ENCODE measurements at places on chromosomes 1 and 21. TPM values are rescaled to one million over a fixed set of nuclear protein-coding genes. Genes with fewer than 3 reads are reported as not detected.

DNA sequence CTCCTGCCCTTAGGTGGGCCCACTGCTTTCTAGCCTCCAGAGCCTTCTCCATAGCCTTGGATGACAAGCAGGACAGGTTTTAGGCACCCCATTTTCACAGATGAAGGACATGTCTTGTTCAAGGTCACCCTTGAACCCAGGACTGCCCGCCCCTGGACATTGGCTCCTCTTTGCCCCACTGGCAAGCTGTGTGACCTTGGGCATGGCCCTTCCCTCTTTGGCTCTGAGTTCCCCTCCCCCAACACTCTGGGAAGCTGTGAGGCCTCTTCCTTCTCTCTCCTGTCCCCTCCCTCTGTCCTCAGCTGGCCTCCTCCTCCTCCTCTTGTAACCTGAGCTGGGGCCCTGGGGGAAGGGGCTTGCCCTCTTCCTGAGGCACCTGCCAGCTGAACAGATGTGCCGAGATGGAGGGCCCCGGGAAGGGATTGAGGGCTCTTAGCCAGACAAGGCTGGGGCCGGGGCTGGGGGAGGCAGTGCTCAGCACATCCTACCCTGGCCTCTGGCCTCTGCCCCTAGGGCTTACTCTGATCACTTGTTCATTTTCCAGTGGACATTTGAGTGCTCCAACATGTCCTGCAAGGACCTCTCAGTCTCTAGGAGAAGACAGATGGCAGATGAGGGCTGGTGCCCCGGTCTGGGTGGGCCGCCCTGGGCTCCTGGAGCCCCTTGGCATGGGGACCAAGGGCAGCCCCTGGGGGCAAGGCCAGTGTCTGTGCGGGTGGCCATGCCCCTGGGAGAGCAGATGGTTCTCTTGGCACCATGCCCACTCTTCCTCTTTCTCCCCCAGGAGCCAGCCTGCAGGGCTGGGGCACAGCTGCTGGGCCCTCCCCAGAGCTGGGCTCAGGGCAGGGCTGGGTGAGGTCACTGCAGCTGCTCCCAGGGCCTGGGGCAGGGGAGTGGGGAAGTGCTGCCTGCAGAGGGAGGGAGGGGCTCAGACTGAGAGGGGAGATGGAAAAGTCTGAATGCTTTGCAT lies 10.7 kb downstream of the FOXO6 start:
- peak; percentile 79 for DNase-seq
- H3K4me3 ChIP-seq, result no peak overlapping the region
- H3K36me3 ChIP-seq, result no peaks in the 10 kb centered on the region
- H3K4me1 ChIP-seq, result peaks cover 12% of the 10 kb centered on the region
- H3K27me3 ChIP-seq, result peaks cover 43% of the 10 kb centered on the region

DNA sequence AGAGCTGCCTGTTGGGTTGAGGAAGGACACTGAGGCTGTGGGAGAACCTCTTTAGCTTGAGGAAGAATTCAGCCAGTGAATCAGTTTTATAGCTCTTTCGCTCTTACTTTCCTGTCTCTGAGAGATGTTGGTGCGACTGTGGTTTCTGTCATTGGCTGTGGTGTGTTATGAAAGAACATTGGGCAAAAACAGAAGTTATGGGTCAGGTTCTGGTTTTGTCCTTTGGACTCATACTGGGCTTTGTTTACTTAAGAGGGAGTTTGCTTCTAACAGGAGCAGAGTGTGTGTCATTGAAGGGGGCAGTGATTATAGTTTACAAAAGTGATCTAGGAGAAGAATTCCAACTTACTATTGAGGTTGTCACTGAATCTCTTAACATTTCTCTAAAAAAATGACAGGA lies 97.0 kb downstream of the TLR5 start:
- H3K27ac ChIP-seq, result no peak overlapping the region
- H3K4me3 ChIP-seq, result no peak overlapping the region
- no peaks in the 10 kb centered on the region for H3K4me1 ChIP-seq
- H3K27me3 ChIP-seq, result no peaks in the 10 kb centered on the region

GRCh38 chr1:9066945-9067807 lies 2.3 kb downstream of the SLC2A5 start:
- H3K4me1 ChIP-seq, result peaks cover 10% of the 10 kb centered on the region
- DNase-seq, result no peak
- H3K27ac ChIP-seq, result no peak overlapping the region
- no peak overlapping the region for H3K4me3 ChIP-seq
- no peaks in the 10 kb centered on the region for H3K36me3 ChIP-seq

AGT gene
- polyA plus RNA-seq, result 4.0 TPM

AADACL4 gene
- not detected for polyA plus RNA-seq

KCNT2 gene
- polyA plus RNA-seq, result 0.31 TPM

UBE2U gene
- polyA plus RNA-seq, result not detected

FABP3 gene
- polyA plus RNA-seq, result 43.0 TPM

DNAJC6 gene
- polyA plus RNA-seq, result 0.45 TPM

Data from stomach (tissue), 19 donors.